ENCODE measurements at places on chromosomes 7 and 10.

DNA sequence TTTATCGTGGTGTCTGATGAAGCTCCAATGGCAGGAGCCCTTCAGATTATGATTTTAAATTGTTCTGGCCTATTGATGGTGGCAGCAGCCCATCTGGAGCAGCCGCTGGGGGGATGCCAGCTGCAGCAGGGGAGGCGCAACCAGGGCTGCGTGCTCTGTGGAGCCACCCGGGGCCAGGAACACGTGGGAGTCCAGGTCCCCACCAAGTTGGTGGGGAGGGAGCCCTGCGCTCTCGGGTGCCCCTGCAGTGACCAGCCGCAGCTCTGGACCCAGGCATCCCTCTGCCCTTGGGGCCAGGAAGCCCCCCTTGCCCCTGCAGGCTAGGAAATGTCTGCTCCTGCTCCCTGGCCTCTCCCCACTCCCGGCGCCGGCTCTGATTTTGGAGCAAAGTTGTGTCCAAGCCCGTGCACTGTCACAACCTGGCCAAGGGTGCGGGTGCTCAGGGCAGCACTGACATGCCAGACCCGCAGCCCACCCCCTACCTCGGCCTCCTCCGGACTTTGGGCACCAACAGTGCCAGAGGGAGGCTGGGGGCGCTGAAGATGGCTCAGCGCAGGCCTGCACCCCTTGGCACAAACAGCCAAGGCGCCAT, 147.2 kb upstream of the ADO start:
- DNase-seq: no peak

- no peak for DNase-seq
These were observed 26.3 kb downstream of the FAM107B start for GRCh38 chr10:14748441-14748840.

GRCh38 chr7:30018451-30018850, 8.1 kb downstream of the FKBP14 start:
- no peak for DNase-seq

GRCh38 chr10:129694691-129695243, 227.7 kb downstream of the MGMT start:
- no peak for DNase-seq

- DNase-seq: no peak
These were observed 93.0 kb upstream of the ZNF800 start for GRCh38 chr7:127485482-127485881.

DNA sequence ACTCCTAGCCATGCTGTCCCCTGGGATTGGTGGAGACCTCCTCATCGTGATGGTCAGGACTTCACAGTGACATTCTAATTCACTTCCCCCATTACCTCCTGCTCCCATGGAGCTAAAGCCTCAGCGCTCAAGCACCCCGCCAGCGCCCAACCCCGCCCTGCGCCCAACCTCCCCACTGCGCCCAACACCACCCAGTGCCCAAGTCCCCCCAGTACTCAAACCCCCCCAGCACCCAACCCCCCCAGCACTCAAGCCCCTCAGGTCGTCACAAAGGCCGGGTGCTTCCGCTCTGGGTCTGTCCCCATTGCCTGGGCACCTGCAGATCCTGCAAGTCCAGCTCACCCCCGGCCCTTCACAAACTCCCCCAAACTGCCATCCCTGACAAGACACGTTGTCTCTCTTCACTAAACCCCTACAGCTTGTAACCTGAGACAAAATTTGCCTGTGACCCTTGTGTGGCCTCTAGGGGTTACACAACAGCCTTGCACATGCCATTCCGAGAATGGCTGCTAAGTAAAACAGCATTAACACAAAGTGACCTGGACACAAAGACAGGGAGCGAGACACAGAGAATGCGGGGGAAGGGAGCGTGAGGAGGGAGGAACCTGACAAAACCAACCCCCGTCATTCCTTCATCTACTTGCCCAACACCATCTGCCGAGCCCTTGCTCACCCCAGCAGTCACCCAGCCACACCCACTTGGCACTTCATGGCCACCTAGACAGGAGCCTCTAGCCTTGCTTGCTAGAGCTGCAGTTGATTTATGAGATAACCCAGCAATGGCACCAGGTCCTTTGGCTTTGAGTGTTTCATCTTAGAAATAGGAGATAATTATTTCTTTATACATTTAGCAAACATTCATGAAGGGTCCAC, 107.8 kb downstream of the ADARB2 start:
- no peak for DNase-seq

GRCh38 chr10:33223326-33224000, 111.0 kb downstream of the NRP1 start:
- no peak for DNase-seq

- DNase-seq: no peak
These were observed 67.5 kb upstream of the LRRC18 start for GRCh38 chr10:49007129-49007528.

DNA sequence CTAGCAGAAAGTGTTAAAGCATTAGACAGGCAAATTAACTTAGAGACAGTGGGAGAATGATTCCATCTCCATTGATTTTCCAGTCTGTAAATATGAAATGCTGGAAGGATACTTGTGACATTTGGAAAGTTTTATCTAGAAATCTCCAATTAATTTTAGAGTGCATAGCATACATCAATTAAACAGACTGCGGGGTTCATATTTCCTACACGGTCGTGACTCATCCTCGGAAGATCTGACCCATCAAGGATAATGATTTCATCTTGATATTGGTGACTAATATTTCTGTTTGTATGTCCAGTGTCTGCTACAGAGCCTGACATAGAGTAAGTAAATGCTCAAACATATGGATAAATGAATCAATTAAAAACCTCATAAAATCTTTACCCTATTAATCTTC, 474.9 kb downstream of the KCNMA1 start:
- no peak for DNase-seq

- no peak for DNase-seq
These were observed 111.7 kb downstream of the PARP12 start for GRCh38 chr7:139950881-139951525.

DNA sequence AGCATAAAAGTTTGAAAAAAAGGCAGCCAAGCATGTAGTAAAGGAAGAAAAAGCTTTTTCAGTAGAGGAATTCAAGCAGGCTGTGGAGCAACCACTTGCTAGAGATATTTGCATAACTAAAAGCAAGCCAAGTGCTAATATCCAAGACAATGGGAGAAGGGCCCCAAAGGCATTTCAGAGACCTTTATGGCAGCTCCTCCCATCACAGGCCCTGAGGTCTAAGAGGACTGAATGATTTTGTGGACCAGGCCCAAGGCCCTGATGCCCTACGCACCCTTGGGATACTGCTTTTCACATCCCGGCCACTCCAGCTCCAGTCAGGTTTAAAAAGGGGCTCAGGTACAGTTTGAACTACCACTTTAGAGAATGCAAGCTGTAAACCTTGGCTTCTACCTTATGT, 261.7 kb upstream of the SEMA3C start:
- no peak for DNase-seq

DNA sequence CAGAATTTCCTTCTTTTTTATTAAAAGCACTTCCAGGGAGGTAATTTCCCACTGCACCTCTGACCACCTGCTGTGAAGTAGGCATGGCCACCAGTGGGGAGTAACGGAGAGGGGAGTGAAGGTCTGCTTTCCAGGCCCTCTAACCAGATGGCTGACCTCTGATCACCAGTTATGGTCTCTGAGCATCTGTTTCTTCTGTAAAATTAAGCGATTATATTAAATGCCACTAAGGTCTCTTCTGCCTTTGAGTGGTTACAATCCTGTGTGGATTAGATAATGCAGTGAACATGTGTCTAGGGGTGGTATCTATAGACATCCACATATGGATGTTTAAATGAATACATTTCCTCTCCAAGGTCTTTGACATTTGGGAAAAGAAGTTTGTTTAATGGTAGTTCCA, 199.6 kb downstream of the HERPUD2 start:
- no peak for DNase-seq
